AML-193 (cell line): ENCODE measurements at places on chromosomes 7 and 10.

DNA sequence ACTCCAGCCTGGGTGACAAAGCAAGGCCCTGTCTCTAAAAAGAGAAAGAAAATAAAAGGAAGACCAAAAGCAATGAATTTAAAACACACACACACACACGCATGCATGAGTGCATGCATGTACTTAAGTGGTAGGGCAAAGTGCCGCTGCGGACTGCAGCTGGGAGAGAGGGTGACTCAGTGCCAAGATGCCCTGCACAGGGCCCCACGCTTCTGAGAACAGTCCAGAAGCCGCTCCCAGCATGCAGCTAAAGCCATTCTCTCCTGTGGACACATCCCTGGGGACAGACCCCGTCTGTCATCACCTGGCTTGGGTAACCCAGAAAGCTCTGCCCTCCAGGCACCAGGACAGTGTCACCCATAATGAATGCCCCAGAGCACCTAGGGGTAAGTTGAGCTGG lies 61.0 kb upstream of the MYL10 start:
- DNase-seq, result no peak

DNA sequence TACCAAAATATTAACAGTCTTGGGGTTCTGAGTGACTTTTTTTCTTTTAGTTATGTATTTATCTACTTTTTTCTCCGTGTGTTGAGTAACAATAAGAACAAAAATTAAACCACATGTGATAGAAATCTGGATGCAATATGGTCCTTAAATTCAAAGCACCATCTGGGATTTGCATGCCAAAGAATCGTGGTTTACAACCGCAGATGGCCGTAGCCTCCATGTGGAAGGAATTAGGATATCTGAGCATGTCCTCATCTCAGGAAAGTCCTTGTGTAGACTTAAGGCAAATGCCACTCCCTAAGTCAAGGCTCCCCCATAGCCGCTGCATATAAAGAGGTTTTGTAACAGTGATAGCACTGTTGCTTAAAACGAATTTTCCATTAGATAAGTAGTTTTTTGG lies 304.0 kb downstream of the ZEB1 start:
- no peak for DNase-seq

GRCh38 chr10:1733720-1734119 lies 3.6 kb downstream of the ADARB2 start:
- DNase-seq, result no peak

DNA sequence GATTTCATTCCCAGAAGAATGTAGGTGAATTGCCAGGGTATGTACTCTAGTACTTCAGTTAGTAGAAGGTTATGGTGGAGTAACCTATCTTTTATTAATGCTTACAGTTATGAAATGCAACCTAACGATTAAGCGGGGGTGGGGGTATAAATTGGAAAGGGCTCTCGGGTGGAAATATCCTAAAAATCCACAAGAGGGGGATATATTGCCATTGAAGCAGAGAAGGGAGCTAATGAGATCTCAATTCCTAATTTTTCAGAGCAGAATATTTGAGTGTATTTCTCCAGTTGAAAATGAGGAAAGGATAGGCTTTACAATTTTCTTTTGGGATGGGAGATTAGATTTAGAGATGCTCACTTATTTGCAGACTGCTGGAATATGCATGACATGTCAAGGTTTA lies 90.8 kb downstream of the DNAJB9 start:
- no peak for DNase-seq

- no peak for DNase-seq
Observed at GRCh38 chr10:124160943-124161582, 67.7 kb upstream of the CHST15 start.

DNA sequence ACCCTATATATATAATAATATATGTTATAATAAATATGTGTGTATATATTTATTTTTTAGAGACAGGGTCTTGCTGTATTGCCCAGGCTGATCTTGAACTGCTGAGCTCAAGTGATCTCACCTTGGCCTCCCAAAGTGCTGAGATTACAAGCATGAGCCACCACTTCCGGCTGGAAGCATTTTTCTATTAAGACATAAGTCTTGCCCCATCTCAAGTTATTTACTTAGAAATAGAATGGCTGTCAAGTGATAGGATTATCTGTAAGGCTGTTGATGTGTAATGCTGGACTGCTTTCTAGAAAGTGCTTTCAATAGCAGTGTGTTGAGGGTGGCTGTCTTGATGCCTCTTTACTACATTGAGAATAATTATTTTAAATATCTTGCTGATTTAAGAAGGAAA lies 65.2 kb downstream of the ZMYND11 start:
- no peak for DNase-seq
